ENCODE measurements at places on chromosomes 2 and 18.

DNA sequence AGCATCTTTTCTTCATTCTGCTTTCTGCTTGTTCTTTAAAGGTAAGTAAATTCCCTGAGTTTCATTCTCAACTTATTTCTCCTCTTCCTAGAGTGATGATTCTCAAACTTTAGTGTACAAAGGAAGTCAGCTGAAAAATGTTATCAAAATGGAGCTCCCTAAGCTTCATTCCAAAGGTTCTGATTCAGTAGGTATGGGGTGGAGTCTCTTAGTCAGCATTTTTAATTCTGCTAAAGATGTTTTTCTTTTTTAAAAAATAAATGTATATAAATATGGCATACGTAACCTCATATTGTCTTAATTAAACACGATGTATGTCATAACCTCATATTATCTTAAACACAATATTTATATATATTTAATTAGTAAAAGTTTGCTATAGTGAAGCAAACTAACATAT is 3.1 kb upstream of the CSRNP3 start:
- no peak for DNase-seq

DNA sequence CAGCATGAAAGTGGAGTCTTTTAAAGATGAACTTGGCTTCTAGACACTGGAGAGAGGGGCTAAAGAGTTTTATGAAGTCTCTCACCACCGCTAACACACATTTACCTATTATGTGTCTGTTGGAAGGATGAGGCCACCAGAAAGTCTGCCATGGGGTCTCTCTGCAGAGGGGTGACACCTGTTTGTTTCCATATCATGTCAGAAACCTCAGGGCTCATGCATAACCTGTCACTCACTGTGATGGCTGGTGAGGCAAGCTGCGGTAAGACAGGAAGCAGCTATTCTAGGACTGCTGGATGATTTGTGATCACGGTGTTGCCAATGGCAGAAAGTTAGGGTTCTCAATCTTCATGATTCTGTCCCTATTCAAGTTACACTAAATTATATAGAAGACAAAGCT is 60.8 kb upstream of the DNMT3A start:
- peak; percentile 48 for DNase-seq

DNA sequence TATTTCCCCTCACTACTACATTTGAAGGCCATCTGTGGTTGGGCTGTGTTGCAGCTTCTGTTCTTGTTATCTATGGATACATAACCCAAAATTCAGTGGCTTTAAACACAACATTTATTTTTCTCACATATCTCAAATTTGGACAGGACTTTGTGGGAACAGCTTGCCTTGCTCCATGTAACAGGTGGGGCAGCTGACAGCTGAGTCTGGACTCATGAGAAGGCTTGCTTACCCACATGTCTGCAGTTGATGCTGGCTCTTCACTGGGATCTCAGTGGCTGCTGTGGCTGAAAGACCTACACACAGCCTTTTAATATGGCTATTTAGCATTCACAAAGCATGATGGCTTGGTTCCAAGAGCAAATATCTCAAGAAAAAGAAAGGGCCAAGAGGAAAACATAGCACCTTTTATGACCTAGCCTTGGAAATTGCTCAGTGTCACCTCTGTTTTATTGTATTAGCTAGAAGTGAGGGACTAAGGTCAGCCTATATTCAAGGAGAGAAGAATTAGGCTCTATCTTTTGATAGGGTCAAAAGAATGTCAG is 296.8 kb upstream of the ZNF521 start:
- DNase-seq, result no peak

DNA sequence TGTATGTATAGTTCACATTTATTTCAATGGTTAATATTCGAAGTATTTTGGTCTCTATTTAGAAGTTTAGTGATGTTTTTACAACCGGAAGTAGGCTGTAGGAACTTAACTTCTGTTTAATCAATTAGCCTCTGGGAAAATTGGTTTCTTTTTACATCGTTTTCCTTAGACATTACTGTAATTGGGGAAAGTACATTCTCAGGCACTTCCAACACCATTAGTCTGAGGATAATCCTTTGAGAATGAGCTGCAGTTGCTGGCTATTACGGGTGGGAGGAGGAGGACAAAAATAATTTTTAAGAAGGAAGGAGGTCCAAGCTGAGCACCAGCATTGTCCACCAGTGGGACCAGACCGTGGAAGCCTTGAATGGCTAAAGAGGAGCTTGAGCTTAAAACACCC is 70.4 kb upstream of the ST3GAL5 start:
- no peak for DNase-seq

DNA sequence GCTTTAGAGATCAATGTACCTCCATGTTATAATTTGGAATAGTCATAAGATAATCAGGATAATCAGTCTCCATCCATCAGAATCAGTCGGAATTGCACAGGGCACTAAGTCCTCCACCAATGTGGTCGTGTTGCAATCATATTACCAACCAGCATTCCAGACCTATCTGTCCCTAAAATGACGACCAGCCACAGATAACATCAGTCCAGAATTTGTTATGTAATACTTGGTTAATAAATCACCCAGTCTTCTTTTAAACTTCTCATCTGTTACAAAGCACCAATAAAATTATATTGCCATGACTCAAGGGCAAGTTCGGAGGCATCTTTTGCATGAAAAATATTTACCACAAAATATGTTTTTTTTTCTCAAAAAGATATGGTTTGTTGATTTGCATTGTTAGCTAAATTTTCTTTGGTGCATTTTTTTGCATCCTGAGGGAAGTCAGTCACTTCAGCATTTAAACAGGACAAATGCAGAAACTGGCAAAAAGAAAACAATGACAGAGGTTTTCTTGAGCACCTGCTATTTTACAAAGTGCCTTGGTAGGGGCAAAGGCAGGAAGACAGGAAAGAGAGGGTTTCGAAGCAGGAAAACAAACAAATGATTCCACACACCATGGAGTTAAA is 29.3 kb downstream of the PIEZO2 start:
- DNase-seq, result no peak

DNA sequence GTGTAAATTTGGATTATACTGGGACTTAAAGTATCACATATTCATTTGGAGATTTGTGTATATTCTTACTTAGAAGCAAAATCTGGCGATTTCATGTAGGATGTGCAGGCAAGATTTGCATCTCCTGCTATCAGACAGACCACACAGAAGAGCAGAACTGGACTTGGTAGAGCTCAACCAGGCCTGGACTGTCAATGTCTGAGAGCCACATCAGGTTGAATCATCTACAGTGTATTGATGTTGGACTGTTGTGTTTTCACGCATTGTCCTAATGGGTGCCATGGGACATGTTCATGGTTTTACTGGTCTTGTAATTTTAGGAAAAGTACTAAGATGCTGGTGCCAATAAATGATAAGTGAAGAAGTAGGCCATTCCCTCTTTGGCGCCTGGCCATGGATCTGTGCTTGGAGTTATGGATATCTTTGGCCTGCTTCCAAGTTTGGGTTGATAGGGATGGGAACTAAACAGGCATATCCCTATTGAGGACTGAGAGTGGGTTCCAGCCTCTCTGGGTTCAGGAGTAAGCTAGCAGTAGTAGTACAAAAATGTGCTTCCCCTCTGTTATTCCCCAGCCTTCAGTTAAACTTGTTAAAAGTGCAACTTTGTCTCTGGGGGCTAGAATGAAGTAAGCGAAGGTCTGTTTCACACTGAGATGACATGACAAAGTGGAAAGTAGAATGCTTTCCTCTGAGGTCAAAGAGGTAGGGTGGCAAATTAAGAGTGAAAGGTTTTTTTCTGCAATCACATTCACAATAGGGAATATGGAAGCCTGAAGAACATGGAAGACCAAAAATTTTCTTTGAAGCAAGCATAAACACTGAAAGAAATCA is 49.2 kb upstream of the NEMP2 start:
- DNase-seq, result no peak

- DNase-seq, result peak; percentile 12
Measured at GRCh38 chr2:66430505-66431273, 4.2 kb upstream of the MEIS1 start.

- peak; percentile 65 for DNase-seq
Measured at GRCh38 chr2:64018701-64019082, 536 bp downstream of the VPS54 start.

GRCh38 chr2:30741576-30741975 is 65.7 kb downstream of the CAPN13 start:
- DNase-seq, result no peak

DNA sequence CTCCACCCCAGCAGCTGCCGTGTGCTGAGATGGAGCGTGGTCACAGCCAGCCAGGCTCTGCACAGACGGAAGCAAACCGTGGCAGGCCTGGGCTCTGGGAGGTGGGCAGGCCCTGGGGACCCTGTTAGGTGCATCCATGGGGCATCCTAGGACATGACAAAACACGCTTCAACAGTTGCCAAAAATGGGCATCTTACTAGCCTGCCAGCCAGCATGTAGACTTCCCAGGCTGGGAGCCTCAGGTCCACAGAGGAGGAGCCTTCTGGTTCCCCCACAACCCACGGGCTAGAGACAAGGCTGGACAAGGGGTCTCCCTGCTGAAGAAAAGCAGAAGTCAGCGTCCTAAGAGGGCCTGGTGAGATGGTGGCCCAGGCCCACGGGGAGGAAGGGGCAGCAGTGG is 139.5 kb downstream of the HDAC4 start:
- no peak for DNase-seq

DNA sequence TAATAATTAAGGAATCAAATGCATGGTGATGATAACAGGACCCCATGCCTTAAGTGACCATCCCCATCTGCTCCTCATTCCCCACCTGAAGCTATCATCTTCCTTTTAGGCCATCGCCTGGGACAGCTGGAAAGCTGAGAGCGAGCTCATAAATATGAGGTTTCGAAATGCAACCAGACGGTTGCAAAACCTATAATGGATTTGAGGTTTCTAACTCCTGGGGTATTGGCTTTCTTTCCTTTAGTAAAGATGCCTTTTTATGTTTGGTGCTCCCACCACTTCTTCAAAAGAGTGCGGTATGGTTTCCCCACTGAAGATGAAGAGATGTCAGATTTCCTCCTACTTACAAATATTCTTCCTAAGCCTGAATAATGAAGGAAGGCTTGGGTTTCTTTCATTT is 1589.5 kb upstream of the PIK3C3 start:
- DNase-seq, result no peak

- no peak for DNase-seq
Measured at GRCh38 chr2:168560817-168561499, 104.9 kb downstream of the CERS6 start.

GRCh38 chr2:113910110-113910717 is 20.3 kb downstream of the ACTR3 start:
- DNase-seq, result no peak

- DNase-seq, result no peak
Measured at GRCh38 chr18:44143072-44143471, 537.6 kb upstream of the SETBP1 start.

DNA sequence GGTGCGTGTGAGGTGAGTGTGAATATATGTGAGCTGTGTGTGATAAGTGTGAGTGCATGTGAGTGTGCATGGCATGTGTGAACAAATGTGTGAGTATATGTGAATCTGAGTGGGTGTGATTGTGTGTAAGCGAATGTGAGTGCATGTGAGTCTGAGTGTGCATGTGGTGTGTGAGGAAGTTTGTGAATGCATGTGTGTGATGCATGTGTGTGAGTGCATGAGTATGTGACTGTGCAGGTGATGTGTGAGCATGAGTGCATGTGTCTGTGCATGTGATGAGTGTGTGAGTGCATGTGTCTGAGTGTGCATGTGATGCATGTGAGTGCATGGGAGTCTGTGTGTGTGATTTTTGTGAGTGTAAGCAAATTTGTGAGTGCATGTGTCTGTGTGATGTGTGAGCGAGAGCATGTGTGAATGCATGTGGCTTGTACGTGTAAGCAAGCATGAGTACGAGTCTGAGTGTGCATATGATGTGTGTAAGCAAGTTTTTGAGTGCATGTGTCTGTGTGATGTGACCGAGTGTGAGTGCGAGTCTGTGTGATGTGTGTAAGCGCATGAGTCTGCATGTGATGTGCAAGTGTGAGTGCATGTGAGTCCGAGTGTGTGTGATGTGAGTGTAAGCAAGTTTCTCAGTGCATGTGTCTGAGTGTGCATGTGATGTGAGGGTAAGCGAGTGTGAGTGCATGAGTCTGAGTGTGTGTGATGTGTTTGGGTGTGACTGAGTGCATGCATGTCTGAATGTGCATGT is 43.3 kb downstream of the COPS8 start:
- no peak for DNase-seq

DNA sequence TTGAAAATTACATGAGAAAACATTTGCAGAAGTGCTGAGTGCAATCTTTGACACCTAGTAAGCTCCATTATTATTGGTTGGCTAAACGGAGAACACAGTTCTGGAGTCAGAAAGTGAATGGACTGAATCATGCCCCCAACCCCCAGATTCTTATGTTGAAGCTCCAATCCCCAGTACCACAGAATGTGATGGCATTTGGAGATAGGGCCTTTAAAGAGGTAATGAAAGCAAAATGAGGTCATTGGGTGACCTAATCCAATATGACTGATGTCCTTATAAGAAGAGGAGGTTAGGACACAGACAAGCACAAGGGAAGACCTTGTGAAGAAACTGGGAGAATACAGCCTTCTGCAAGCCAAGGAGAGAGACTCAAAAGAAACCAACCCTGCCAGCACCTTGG is 200.9 kb upstream of the EPAS1 start:
- DNase-seq, result no peak

- no peak for DNase-seq
Measured at GRCh38 chr2:100703213-100703612, 116.7 kb upstream of the NPAS2 start.

DNA sequence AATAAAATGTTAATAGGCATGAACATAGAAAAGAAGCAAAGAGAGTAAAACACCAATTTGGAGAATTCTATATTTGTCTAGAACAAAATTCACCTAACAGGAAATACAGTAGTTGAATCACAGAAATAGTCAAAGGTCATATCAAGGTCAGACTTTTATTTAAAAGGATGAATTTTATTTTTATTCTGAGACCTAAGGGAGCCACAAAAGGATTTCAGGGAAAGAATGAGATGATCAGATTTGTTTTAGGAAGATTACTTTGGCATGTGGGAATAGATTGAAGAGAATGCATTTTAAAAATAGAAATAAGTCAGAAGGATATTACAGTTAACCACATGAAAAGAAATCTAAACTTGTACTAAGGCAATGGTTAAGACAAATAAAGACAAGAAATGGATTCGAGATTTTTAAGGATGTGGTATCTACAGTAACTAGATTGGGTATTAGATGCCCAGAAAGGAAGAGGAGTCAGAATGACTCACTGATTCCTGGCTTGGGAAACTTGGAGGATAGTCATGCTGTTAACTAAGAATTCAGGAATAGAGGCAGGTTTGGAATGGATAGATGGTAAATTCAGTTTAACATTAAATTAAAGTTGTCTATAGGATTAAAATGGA is 56.0 kb downstream of the METTL4 start:
- DNase-seq, result no peak

DNA sequence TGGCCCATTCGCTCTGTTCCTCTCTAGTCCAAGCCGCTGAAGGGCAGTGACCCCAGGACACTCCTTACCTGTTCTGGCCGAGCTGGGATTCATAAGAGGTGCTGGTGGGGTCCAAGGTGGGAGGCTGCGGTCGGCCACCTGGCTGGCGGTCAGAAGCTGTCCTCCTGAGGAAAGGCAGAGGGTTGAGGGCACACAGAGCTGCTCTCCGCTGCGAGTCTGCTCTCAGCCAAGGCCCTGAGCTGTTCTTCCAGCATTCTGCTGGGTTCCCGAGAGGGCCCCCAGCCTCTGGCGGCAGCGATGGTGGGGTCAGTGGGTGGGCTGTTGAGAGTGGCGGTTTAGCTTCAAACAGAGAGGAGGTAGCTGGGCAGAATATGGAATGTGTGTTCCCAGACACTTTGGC is 3.8 kb downstream of the PCARE start:
- no peak for DNase-seq

Data from NCI-H146 (cell line).